ENCODE measurements at places on chromosomes 4 and X.

DNA sequence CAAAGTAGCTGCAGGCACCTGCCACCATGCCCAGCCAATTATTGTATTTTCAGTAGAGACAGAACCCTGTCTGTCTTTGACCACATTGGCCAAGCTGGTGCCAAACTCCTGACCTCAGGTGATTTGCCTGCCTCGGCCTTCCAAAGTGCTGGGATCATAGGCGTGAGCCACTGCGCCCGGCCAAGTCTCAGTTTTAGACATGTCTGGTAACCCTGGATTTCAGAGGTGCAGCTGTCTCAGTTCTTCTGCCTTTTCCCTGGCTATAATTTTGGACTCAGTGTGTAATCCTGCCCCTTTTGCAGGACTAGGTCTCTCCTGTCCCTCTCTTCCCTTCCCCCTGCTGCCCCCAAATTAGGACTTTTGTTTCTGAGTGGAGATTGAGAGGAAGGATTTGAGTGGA is 46.6 kb downstream of the FAM193A start:
- DNase-seq: no peak

DNA sequence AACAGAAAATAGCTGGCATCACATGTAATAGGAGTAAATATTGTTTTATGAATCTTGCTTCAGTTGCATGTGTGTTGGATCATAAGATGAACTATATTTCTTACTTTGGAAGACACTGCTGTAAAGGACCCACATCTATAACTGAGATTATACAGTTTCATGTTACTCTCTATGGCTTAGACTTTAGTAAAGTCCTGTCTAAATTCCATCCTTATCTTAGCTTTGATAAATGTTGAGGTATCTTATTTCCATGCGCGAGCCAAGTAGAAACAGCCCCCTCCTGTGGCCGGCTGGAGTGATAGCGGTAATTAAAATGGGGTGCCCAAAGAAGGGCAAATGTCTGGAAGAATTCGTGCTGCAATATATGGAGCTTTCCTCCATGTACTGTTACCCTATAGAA is 43.0 kb downstream of the CCDC158 start:
- peak; percentile 45 for DNase-seq

GRCh38 chrX:70444326-70444945 is at the start of gene DLG3:
TSS of gene DLG3 (plus strand) at chrX:70444835. CDS start at chrX:70445202, 367 bp downstream.
- no peak for DNase-seq

DNA sequence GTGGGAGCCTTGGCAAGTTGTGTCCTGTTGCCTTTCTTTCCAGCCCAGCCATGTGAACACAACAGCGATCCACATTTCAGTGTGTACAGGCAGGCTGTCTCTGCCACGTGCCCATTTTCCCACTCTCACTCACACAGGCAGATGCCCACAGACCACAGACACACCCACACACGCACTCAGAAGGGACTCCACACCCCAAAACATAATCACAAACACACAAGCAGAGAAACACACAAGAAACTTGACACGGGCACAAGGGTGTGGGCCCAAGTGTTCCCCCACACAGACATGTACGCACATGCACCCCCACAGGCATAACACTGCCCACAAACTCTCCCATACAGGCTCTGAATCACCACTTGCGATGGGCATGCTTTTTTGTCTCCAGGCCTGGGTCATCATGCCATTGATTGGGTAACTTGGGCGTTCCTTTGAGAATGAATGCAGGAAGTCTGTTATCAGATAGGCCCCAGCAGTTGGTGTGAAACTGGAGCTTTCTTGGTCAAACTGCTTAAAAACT is 84.3 kb downstream of the NBDY start:
- DNase-seq: peak; percentile 85

- peak; percentile 24 for DNase-seq
Observed at GRCh38 chr4:4714331-4714730, 145.1 kb upstream of the MSX1 start.

- DNase-seq: no peak
Observed at GRCh38 chr4:98332017-98332416, 70.8 kb downstream of the RAP1GDS1 start.

DNA sequence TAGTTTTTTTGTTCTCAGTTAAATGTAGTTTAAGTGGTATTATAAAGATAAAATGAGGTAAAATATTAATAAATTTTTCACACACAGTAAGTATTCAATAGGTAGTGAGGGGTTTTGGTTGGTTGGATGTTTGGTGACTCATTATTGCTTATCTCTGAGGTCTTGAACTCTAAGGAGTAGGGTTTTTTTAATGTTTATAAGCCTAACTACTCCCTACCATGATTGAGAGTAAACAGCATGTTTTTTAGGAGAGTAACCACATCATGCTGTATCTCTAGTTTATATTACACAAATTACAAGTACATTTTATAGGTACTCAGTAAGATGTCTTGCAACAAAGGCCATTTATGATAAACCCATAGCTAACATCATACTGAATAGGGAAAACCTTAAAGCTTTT is 181.6 kb downstream of the MAPK10 start:
- peak; percentile 50 for DNase-seq

- DNase-seq: no peak
Observed at GRCh38 chrX:107504006-107504405, 54.6 kb downstream of the FRMPD3 start.

GRCh38 chrX:12999422-12999821 is 24.5 kb downstream of the TMSB4X start:
- DNase-seq: no peak

DNA sequence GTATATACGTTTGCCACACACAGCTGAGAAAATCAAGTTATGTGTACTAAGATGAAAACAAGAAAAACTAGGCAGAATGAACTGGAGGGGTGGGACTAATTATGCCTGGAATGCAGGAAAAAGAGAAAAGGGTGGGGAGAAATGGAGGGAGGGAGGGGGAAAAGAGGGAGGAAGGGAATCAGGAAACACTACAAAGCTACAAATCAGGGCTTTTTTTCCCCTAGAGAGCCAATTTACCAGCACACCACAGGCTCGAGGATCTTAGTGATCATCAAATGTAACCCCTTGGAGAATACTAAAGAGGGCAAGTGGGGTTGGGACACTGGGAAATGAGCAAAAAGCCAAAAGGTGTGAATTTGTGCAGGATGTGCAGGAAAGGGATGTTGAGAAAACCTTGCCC is 451.9 kb downstream of the SMARCA1 start:
- no peak for DNase-seq

GRCh38 chr4:41359422-41359775 is 102.7 kb downstream of the UCHL1 start:
- no peak for DNase-seq

- peak; percentile 88 for DNase-seq
Observed at GRCh38 chr4:113445286-113445685, 316.3 kb downstream of the CAMK2D start.

DNA sequence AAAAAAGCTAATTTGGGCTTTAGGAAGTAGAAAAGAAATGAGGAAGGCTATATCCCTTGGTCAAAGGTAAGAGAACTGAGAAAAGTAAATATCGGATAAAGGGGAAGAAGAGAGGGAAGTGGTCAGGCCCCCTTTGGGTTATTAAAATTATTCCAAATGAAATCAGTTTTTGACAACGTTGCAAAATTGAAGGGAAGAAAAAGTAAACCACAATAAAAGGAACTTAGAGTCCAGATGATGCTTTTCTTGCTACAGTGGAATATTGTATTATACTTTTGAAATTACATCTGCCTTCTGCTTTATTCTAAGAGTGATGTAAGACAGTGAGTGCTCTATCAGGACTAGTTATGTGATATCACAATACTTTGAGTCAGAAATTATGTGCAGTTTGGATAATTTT is 59.4 kb upstream of the RBPJ start:
- DNase-seq: no peak

DNA sequence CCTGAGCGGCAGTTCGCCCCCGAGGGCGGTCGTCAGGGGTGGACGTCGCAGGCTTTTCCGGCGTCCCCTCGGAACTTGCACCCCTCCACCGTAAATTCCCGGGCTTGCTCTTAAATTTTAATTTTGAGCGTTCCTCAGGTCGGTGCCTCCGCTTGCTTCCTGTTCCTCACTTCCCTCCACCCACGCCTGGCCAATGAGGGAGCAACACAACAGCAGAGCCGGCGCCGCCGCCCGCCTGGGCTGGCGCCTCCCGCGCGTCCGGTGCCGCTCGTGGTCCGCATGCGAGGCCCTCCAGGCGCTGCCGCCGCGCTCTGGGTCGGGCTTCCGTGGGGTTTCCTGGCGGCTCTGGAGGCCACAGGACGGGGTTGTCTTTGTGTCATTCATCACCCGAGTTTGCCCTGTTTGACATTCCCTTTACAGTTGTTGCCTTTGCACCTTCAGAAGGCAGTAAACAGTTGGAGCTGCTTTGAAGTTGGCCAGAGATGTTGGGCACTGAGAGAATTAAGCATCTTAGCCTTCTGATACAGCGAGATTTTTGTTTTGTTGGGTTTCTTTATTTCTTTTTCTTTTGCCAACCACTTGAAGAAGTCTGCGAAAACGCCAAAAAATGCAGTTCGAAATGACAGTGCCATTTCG is 692 bp downstream of the SPCS3 start:
- DNase-seq: peak; percentile 75

DNA sequence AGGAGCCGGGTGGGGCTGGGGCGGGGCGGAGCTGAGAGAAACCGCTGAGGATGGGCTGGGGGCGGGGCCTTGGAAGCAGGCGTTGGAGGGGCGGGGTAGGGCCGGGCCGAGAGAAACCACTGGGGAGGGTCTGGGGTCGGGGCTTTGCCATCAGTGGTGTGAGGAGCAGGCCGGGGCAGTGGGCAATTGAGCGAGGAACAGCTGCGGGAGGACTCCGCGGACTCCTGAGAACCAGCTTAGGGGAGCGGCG is 1.3 kb upstream of the EOLA2 start:
- no peak for DNase-seq

GRCh38 chrX:117327373-117327772 is 789.2 kb downstream of the KLHL13 start:
- DNase-seq: no peak

GRCh38 chrX:10676235-10676957 is 56.0 kb upstream of the MID1 start:
- DNase-seq: no peak

GRCh38 chr4:146978641-146979040 is 33.0 kb upstream of the TTC29 start:
- DNase-seq: no peak

- no peak for DNase-seq
Observed at GRCh38 chr4:38455092-38455862, 208.7 kb upstream of the KLF3 start.

GRCh38 chr4:138728566-138728965 is 287.0 kb upstream of the NOCT start:
- no peak for DNase-seq

GRCh38 chr4:828641-829271 is 2.8 kb upstream of the CPLX1 start:
- DNase-seq: no peak

DNA sequence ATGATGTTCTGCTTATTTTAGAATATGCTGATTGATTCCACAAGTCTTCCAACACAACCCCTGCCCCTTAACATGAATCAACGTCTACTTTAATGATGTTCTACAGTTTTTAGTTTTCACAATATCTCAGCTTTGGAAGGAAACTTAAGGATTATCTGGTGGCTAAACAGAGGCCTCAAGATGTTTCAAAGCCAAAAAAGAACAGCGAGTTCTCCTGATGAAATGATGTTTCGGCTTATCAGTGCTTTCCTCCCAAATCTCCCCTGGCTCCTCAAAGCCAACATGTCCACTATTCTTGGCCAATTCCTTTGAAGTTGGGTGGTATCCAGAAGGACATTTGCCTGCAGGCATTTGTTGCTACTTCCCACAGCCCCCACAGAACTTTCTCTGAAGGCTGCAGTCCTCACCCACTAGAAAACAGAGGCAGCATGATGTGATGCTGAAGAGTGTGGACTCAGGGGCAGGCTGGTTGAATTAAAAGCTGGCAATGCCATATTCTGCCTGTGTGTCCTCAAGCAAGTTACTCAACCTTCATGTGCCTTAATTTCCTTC is 87.3 kb downstream of the ADGRG4 start:
- no peak for DNase-seq

DNA sequence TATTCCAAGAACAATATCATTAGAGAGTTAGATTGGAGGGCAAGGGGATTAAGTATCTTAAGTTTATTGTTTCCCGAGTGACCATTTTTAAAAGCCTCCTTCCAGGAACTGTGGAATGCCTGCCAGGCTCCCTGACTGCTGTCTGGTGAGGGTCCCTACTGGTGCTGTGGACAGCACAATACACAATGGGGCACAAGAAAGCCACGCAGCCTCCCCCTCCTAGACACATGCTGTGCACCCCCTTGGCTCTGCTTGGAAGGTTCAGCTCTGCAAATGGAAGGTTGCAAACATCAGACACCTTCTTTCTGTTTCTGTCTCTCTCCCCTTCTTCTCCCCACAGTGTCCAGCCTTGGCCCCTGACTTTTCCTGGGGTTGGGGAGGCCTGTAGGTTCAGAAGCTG is 153.2 kb downstream of the SHROOM3 start:
- no peak for DNase-seq

- no peak for DNase-seq
Observed at GRCh38 chr4:175758050-175759024, 53.7 kb downstream of the GPM6A start.

DNA sequence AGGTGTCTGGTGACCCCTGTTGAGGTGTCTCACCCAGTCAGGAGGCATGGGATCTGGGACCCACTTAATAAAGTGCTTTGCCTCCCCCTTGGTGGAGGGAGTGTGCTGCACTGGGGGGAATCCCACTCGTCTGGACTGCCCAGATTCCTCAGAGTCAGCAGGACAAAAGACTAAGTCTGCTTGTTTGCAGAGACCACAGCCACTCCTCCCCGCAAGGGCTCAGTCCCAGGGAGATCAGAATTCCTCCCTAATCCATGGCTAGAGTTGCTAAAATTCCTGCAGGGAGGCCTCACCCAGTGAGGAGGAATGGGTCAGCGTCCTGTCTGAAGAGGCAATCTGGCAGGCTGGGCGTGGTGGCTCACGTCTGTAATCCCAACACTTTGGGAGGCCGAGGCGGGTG is 442.2 kb downstream of the PABPC4L start:
- no peak for DNase-seq
